Activated T-helper 2 cell treated with anti-CD3 and anti-CD28 coated beads, Interferon-gamma antibody, Interleukin-2, Interleukin-4, amounts not matched to agents 10 μg/mL and 5 μg/mL and 100 μg/mL, durations not matched to agents 14 hours and 24 hours and 36 hours (primary cell): ENCODE measurements at places on chromosomes 2 and 18. TPM values are rescaled to one million over a fixed set of nuclear protein-coding genes. Genes with fewer than 3 reads are reported as not detected.

Gene CCDC121
- 0.57 and 0.73 TPM in 2 replicates for total RNA-seq

Gene POLE4
- total RNA-seq: 46.1 and 55.3 TPM in 2 replicates

GRCh38 chr2:53536583-53537361 is 230.8 kb upstream of the CHAC2 start:
- no peak overlapping the region for H3K4me3 ChIP-seq
- no peaks in the 10 kb centered on the region for H3K36me3 ChIP-seq
- H3K4me1 ChIP-seq: no peaks in the 10 kb centered on the region
- no peak for DNase-seq
- H3K27ac ChIP-seq: no peak overlapping the region

GRCh38 chr2:223536546-223536945 is 65.6 kb downstream of the SCG2 start:
- H3K4me3 ChIP-seq: no peak overlapping the region
- no peak overlapping the region for H3K27ac ChIP-seq

- no peaks in the 10 kb centered on the region for H3K27me3 ChIP-seq
- no peaks in the 10 kb centered on the region for H3K36me3 ChIP-seq
- H3K27ac ChIP-seq: no peak overlapping the region
These were observed 26.9 kb upstream of the CCBE1 start for GRCh38 chr18:59724103-59724502.

DNA sequence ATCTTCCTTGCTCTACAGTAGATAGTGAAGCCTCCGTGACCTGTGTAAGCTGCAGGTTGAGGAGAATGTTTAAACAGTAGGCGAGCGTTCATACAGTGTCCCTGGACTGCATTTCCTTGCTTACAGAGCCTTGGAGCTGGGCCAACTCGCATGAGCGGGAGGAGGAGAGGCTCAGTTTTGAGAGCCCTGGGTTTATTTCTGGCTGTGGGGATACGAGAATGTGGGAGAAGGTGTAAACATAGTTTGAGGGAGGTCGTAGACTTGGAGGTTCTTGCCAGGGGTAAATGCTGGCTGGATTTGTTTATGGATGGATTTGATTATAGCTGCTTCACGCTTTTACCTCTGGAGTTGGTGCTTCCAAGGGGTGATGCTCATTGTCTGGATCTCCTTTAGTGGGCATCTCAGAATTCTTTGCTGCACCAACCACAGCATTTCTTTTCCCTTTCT is 20.8 kb downstream of the CRIM1 start:
- peaks cover 24% of the 10 kb centered on the region for H3K4me1 ChIP-seq
- peaks cover 8% of the 10 kb centered on the region for H3K27me3 ChIP-seq
- H3K27ac ChIP-seq: no peak overlapping the region
- H3K4me3 ChIP-seq: no peak overlapping the region
- DNase-seq: no peak
- H3K36me3 ChIP-seq: no peaks in the 10 kb centered on the region

DNA sequence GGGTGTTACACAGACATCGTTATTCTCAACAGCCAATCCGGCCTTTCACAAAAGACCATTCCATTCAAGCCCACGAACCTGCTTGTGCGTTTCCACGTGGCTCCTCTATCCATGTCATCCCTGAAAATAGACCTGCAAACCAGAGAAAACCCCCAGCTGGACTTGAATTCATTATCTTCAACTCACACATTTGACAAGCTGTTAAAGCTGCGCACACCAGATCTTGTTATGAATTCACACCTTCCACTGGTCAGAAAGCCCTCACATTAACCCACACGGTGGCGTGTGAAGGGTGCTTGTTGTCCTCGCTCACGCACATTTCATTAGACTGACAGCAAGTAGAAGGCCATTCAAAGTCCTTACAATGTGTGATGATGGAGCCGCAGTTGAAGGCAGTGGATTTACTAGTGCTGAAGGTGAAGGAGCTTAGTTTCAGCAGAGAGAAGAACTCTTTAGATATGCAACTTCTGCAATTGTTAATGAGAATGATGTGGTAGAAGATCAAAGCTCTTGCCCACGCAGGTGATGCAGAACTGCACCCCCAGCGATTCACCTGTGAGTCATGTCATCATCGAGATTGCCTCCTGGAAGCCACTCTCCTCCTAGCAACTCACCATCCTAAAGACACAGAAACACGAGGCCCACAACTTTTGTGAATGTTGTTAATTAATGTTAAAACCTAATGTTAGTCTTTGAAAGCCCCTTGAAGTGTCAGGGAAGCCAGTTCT is 224.8 kb upstream of the SOX11 start:
- H3K4me1 ChIP-seq: no peaks in the 10 kb centered on the region
- H3K4me3 ChIP-seq: no peak overlapping the region

DNA sequence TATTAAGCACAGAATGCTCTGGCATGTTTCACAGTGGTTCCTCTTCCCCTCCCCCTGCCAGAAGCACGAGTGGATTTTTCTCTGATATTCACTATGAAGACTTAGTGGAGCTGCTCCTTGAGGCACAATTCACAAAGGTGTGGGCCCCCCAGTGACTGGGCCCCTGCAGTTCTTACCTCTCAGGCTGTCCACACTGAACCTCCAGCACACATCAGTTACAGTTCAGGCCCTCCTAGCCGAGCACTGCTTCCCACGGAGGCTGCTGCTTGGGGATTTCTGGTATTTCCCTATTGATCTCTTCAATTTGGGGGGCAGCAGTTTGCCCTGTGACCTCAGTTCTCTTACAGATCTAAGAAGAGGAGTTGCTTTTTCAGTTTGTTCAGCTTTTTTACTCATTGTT is 236.1 kb downstream of the SH3RF3 start:
- H3K27ac ChIP-seq: no peak overlapping the region
- no peaks in the 10 kb centered on the region for H3K36me3 ChIP-seq
- no peak for DNase-seq
- H3K4me3 ChIP-seq: no peak overlapping the region

GRCh38 chr2:151789055-151789834 is 39.0 kb downstream of the ARL5A start:
- DNase-seq: no peak
- H3K4me3 ChIP-seq: no peak overlapping the region
- no peak overlapping the region for H3K27ac ChIP-seq
- no peaks in the 10 kb centered on the region for H3K27me3 ChIP-seq
- no peaks in the 10 kb centered on the region for H3K4me1 ChIP-seq

DNA sequence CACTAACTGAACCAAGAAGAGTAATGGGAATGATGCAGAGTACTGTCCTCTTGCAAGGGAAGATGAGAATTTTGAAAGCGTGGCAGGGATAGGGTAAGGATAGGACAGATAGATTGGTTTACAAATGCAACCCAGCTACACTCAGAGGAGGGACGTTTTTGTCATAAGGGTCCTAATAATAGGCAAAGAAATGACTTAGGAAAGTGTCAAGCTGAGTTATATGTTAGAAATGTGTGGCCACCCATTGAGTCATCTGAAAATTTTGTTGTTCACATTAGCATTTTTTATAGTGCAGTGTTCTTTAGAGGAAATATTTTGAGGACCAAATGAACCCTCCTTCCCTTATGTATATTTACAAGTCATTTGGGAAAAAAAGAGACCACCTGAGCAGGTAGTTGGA is 137.5 kb downstream of the PHLPP1 start:
- no peak overlapping the region for H3K4me3 ChIP-seq
- H3K27me3 ChIP-seq: no peaks in the 10 kb centered on the region
- no peak overlapping the region for H3K27ac ChIP-seq
- H3K36me3 ChIP-seq: peaks cover 12% of the 10 kb centered on the region
- H3K4me1 ChIP-seq: peaks cover 19% of the 10 kb centered on the region
